Stimulated activated CD4-positive, alpha-beta T cell treated with anti-CD3 and anti-CD28 coated beads, Interleukin-15, amount 100 ng/mL, for 1 hour (primary cell): ENCODE measurements at places on chromosomes 5 and 9.

GRCh38 chr9:81411961-81412360, 277.4 kb downstream of the TLE1 start:
- DNase-seq = no peak

- no peak for DNase-seq
These were observed 29.1 kb downstream of the TSPAN17 start for GRCh38 chr5:176676361-176676824.

DNA sequence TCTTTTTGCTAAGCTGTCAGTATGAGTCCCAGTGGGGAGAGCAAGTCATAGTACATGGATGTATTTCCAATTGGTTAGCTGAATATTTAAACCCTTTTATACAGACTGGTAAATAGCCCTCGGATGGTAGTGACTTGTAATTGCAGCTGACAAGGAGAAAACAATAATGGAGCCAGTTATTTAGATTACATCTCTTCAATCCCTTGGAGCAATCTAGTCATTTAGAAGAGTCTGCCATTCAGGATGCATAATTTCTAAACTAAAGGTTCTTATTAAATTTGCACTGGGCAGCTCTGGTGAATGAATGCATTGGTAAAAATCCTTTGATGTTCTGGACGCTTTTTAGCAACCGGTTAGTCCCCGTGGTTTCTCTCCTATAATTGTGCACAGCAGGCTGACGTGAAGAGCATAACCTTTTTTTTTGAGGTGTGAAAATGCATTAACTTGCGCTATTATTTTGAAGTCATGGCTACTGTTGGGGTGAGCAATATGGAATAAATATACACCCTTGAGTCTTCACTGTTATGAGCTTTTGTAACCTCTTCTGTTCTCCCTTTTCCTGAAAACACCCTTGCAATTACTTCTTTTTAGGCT, 158.6 kb upstream of the CD180 start:
- DNase-seq = no peak

DNA sequence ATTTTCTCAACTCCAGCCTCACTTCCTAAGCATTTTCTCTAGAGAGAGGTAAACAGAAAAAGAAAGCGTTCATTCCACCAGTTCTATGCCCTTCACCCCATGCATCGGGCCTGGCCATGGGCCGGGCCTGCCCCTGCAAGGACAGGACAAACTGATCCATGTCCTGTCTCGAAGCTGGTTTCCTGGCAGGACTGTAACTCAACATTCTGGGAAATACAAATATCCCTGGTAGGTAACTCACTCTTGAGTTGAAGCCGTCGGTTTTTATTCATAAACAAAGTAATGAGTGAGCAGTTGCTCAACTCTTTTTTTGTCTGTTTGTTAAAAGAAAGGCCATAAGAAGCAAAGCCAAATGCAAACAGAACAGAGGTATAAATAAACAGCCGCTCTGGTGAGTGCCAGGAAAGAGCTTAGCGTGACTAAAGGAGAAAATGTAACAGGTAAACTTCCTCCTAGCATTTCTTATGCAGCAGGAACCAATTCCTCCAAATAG, 64.4 kb upstream of the DNAH5 start:
- no peak for DNase-seq

DNA sequence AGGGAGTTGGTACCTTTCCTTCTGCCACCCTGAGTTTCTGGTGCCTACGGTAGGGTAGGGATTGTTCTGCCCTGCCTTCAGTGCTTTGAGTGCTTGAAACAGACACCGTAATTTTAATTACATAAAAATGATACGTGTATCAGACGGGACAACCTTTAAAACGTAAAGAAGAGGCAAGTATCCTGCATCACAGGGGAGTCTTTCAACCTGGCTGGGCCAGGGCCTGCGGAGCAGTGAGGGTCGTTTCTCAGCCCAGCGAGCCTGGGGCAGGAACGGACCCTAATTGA, 483 bp upstream of the DAB2IP start:
- no peak for DNase-seq

- DNase-seq = no peak
These were observed 270.2 kb downstream of the NTRK2 start for GRCh38 chr9:84939774-84940173.

DNA sequence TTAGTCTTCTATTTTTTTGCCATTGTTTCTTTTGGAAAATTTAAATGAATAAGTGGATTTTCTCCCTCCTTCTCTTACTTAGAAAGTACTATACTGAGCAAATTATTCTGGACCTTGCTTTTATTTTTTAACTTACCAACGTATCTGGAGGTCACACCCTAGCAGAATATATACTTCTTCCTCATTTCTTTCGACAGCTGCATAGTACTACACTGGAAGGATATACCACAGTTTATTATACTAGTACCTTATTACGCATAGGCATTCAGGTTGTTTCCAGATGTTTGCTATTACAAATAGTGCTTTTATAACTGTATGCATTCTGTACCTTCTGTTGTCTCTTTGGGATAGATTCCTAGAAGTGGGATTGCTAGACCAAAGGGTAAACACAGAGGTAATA, 16.7 kb downstream of the RC3H2 start:
- no peak for DNase-seq

- DNase-seq = no peak
These were observed 1.6 kb downstream of the KDM4C start for GRCh38 chr9:6759185-6759977.

DNA sequence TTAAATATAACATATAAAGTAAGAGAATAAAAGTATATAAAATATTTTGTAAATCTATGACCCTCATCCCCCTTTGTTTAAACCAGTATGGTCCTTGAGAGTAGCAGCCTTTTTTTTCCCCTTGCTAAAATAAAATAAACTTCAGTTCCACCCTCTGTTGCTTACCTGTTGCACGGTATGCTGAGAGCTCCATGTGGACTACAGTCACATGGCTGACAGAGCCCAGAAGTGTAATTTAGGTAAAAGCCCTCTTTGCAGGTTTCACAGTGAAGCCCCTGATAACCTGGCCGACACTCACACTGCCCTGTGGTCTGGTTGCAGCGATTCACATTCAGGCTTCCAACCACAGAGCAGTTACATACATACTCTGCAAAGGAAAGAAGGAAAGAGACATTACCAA, 55.1 kb downstream of the MEGF9 start:
- no peak for DNase-seq

- DNase-seq = no peak
These were observed 13.7 kb upstream of the CARTPT start for GRCh38 chr5:71705421-71705820.

- no peak for DNase-seq
These were observed 40.2 kb upstream of the ROPN1L start for GRCh38 chr5:10401498-10401897.

- no peak for DNase-seq
These were observed 31.7 kb downstream of the UBE2QL1 start for GRCh38 chr5:6480133-6481051.

- DNase-seq = no peak
These were observed 43.3 kb downstream of the PUM3 start for GRCh38 chr9:2800394-2801179.

DNA sequence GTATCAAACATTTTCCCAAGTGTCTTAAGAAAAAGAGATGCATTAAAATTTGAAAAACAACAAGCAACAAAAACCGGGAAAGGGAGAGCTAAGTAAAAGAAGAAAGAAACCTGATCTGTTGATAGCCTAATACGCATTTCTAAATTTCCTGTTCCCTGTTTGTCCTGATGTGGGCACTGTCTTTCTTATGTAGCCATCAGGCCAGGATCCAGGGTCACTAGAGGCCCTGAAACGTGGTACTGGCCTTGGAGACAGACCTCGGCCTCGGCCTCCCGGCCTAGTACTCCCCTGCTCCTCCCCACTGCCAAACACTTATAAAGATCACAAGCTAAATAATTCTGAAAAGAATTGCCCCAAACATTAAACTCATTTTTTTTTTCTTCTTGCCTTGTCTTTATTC, 547.2 kb downstream of the IRX1 start:
- DNase-seq = no peak
